ENCODE measurements at places on chromosomes 7 and 10.

DNA sequence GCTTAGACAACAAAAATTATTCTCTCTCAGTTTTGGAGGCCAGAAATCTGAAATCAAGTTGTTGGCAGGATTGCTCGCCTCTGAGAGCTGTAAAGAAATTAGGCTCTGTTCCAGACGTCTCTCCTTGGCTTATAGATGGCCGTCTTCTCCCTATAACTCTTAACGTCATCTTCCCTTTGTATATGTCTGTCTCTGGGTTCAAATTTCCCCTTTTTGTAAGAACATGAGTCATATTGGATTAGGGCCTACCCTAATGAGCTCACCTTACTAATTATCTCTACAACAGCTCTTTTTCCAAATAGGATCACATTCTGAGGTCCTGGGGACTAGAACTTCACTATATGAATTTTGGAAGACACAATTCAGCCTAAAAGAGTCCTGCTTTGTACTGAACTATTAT, 22.4 kb downstream of the GALNTL5 start:
- no peak for DNase-seq

DNA sequence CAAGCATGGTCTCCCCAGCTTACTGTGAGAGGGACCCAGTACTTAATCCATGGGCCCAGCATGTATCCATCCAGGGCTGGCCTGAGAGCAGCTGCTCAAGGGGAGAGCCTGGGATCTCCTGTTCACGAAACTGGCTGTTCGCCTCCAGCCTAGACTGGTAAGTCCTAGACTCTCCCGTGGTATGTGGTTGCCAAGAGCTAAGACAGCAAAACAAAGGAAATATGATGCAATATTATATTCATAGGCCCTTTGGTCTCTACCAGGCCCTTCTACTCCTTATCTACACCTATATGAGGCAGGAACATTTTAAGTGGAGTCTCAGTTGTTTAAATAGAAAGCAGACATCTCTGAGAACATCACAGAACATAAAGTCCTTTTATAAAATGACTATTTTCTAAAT, 28.9 kb upstream of the STK17A start:
- no peak for DNase-seq

- no peak for DNase-seq
These were observed 4.1 kb downstream of the OR9A4 start for GRCh38 chr7:141920281-141920680.

GRCh38 chr10:27760867-27761266, 15.2 kb upstream of the MKX start:
- no peak for DNase-seq

DNA sequence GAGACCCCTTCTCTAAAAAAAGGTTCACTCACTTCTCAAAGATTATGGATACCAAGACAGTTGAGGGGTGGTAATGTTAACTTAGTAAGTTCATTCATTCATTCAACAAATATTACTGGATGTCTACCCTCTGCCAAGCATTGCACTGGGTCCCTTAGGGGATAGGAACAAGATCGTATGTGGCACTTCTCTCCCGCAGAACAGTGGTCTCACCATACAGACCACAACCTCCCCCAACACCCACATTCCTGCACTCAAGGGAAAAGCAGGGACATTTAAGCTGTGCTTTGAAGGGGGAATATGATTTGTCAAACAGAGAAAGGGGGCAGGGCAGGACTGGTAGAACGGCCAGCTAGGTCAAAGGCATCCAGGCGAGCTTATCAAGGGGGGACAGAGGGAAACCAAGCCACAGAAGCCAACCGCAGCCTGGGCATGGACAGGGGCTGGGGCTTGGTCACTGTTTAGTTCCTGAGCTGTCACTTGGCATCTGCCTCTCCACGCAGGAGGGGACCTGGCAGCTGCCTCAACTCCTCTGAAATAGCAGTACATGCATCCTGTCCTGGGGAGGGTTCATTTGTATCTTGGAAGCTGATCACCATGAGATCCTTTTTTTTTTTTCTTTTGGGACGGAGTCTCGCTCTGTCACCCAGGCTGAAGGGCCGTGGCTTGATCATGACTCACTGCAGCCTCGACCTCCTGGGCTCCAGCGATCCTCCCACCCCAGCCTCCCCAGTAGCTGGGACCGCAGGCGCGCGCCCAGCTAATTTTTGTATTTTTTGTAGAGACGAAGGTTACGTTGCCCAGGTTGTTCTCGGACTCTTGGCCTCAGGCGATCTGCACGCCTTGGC, 949 bp upstream of the CLIP2 start:
- DNase-seq: no peak

DNA sequence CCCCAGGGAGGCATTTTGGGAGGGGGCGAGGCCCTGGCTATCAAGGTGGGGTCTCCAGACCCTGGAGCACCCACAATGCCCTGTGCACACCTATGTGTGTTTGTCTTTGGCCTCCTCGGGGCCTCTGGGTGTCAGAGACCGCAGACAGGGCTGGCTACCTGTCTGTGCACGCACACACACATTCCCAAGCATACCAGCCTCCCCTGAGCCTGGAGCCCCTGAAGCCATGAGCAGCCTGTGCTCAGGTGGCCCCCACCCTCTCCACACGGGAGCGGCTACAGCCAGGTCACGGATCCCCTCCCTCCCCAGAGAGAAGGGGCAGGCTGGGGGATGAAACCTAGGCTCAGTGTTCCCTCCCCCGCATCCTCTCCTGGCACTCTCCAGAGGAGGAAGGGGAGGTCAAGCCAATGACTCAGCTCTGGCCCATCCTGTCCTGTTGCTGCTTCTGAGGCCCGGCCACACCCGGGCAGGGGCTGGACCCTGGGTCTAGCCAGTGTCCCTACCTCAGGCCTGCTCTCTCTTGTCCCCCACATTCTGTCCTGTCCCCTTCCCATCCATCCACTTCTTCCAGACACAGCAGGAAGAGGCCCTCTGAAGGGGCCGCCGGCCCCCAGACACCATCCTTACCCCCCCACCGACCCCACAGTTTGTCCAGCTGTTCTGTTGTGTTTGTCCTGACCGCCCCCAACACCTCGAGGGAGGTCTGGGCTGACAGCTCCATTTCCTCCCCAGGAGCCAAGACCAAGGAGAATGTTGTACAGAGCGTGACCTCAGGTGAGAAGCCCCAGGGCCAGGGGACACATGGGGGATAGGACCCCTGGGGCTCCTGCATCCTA, 720 bp downstream of the SNCG start:
- DNase-seq: no peak

DNA sequence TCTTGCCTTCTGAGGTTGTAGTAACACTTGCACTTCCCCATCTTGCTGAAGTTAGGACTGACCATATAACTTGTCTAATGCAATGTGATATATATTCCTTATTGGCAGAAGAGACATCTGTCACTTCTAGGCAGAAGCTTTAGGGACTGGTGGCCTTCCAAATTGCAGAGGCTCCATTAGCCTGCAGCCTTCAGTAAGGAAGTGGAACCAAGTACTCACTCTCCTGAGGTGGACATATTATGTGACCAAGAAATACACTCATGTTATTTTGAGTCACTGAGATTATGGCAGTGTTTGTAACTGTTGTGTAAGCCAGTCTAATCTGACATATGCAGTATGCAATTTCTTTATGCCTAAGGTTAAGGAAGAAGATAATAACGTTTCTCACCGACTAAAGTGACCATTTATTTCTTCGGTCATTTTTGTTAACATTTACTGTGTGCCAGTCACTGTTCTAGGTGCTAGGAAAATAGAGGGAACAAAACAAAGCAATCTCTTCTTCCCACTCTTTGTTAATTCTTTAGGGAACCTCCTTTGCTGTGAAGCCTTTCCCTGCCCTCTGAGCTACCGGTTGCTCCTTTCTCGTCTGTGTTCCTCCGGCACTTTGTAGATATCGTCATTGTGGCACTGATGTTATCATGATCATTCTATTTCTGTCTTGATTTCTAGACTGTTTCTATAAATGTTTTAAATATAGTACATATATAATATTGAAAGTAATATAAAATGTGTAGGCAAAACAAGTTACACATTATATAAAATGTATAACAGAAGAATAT, 52.9 kb upstream of the HBP1 start:
- no peak for DNase-seq

GRCh38 chr10:68804692-68805091, 22.6 kb upstream of the STOX1 start:
- no peak for DNase-seq

- no peak for DNase-seq
These were observed 34.4 kb upstream of the AGR3 start for GRCh38 chr7:16916105-16916639.

- no peak for DNase-seq
These were observed 76.4 kb downstream of the PRR15 start for GRCh38 chr7:29639886-29640595.

GRCh38 chr7:143069912-143070500, 17.9 kb downstream of the OR6V1 start:
- no peak for DNase-seq

DNA sequence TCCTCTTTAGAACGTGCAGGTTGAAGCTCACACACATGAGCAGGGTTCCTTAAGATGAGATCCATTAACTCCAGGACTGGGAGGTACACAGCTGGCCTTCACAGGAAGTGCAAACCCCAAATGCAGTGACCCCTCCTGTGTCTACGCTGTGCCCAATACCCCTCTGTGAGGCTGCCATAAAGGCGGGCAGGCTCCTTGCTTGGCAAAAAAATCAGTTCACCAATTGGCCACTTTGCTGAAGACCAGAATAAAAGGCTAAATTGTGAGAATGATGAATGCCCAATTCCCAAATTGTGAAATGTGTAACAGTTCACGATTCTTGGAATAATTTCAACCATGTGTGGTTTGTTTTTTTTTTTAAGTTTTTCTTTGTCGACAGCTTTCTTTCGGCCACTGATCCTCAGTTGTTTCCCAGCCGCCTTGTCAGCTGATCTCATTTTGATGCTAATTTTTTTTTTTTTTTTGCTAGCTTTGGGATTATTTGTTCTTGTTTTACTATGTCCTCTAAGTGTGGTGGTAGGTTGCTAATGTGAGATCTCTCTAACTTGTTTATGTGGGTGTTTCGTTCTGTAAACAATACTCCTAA, 101.9 kb upstream of the PRSS58 start:
- DNase-seq: no peak

GRCh38 chr7:135215698-135216097, 4.4 kb upstream of the WDR91 start:
- DNase-seq: no peak

GRCh38 chr7:112503361-112503972, 22.7 kb downstream of the LSMEM1 start:
- DNase-seq: no peak

GRCh38 chr7:88452646-88453045, 146.0 kb upstream of the STEAP4 start:
- no peak for DNase-seq

- no peak for DNase-seq
These were observed 16.3 kb upstream of the HPS1 start for GRCh38 chr10:98463016-98463415.

- no peak for DNase-seq
These were observed 50.5 kb downstream of the MALSU1 start for GRCh38 chr7:23349484-23350157.

GRCh38 chr7:108805808-108806397, 236.2 kb downstream of the DNAJB9 start:
- DNase-seq: no peak

- DNase-seq: no peak
These were observed 40.0 kb upstream of the TM9SF3 start for GRCh38 chr10:96626795-96627194.

DNA sequence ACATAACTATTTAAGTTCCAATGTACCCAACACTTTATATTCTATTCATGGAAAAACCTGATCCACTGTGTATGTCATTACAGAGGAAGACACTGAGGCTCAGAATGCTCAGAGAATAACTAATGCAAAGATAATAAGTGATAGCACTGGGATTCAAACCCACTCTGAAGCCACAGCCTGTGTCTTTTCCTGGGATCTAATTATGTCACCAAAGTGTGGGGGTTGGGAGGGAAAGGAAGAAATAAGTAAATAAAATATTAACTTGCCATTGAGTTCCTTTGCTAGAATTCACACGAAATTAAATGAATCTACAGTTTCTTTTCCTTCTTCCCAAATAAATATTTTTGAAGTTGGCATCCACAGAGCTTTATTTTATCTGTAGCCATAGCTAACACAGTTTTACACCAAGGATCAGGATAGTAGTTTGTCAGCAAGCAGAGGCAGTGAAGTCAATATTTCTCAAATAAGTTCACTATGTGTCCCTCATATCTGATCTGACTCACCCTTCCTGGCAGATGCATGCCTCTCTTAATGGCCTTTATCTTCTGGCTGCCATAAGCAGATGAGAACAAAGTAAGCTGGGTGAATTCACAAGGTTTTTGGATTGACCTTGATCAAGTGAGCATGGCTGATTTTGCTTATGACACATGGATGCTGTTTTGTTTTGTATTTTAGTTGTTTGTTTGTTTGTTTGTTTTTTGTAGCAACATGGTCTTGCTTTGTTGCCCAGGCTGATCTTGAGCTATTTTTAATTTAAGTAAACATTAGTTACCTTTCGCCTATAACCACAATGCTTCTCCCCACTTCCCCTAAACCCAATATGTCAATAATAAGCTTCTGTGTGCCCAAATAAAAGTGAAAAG, 6.3 kb downstream of the RAPGEF5 start:
- DNase-seq: no peak

DNA sequence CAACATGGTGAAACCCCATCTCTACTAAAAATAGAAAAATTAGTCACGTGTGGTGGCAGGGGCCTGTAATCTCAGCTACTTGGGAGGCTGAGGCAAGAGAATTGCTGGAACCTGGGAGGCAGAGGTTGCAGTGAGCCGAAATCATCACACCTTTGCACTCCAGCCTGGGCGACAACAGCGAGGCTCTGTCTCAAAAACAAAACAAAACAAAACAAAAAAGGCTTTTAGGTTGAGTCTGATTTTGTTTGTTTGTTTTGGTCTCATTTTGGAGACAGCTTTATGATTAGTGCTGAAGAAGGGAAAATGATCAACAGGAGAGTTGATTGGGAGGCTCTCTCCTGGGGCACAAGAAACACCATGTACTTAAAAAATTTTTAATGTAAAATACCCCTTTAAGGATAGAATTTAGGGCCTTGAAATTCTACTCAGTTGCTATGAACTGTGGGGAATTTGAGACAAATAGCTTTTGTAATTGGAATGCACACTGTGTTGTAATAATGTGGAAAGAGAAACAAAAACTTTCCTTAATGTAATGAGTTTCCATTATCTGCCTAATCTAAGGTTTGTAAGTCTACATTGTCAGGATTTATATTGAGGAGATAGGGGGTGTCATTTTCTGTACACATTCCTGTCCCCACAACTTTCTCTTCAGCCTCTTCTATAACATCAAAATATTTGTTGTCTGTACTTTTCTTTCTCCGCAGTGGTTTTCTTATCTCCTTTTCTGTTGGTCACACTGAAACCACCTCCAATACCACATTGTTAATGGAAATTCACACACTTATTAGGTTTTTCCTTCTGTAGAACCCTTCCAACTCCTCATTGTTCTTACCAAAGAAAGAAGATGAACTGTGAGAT, 41.3 kb downstream of the ARID5B start:
- no peak for DNase-seq

All from activated CD8-positive, alpha-beta memory T cell treated with anti-CD3 and anti-CD28 coated beads for 4 hours (primary cell).